ENCODE measurements at places on chromosomes 4 and X. TPM values are rescaled to one million over a fixed set of nuclear protein-coding genes. Genes with fewer than 3 reads are reported as not detected.

NUP62CL gene
- total RNA-seq = 2.2 TPM

GRCh38 chr4:128737098-128737513, 72.4 kb upstream of the JADE1 start:
- no peak for DNase-seq

- DNase-seq = no peak
Observed at GRCh38 chr4:59540311-59540710, 1659.8 kb upstream of the ADGRL3 start.

- DNase-seq = no peak
Observed at GRCh38 chr4:89336818-89337420, 29.3 kb upstream of the GPRIN3 start.

All from T-helper 17 cell (primary cell).